HFFc6 (cell line): ENCODE measurements at places on chromosomes 5 and 9. TPM values are rescaled to one million over a fixed set of nuclear protein-coding genes. Genes with fewer than 3 reads are reported as not detected.

Gene PCDHB11
- total RNA-seq: 0.27 to 0.56 TPM (median 0.43 TPM) in 3 replicates

Gene OR13C3
- not detected in 3 replicates for total RNA-seq

Gene GMCL2
- not detected in 2 replicates for total RNA-seq

Gene IRX2
- 3.0 to 5.5 TPM (median 5.4 TPM) in 3 replicates for total RNA-seq

Gene PFDN1
- 82.8 to 88.8 TPM (median 86.7 TPM) in 3 replicates for total RNA-seq

Gene TMEM38B
- total RNA-seq: 8.2 to 11.7 TPM (median 10.0 TPM) in 3 replicates

Gene CATSPER3
- 0.19 to 0.33 TPM (median 0.20 TPM) in 3 replicates for total RNA-seq

Gene ITK
- total RNA-seq: not detected in 3 replicates

Gene RNF180
- total RNA-seq: not detected in 3 replicates

Gene PLEKHG4B
- total RNA-seq: 0.18 to 4.3 TPM (median 0.49 TPM) in 3 replicates

Gene IL9
- not detected in 3 replicates for total RNA-seq

Gene TXNDC8
- not detected in 3 replicates for total RNA-seq

Gene ADAMTSL1
- 38.0 to 98.1 TPM (median 49.5 TPM) in 3 replicates for total RNA-seq

Gene VDAC1
- 288 to 319 TPM (median 292 TPM) in 3 replicates for total RNA-seq

Gene APBA1
- 17.9 to 22.4 TPM (median 18.0 TPM) in 3 replicates for total RNA-seq

Gene KIF12
- not detected in 3 replicates for total RNA-seq

Gene PCDHAC2
- total RNA-seq: not detected in 3 replicates

Gene CDKN2A
- 57.9 to 119 TPM (median 65.6 TPM) in 3 replicates for total RNA-seq
